ENCODE measurements at places on chromosomes 11 and 22.
A peak's percentile ranks its signal among the peaks of the same experiment; 100 is the strongest.

DNA sequence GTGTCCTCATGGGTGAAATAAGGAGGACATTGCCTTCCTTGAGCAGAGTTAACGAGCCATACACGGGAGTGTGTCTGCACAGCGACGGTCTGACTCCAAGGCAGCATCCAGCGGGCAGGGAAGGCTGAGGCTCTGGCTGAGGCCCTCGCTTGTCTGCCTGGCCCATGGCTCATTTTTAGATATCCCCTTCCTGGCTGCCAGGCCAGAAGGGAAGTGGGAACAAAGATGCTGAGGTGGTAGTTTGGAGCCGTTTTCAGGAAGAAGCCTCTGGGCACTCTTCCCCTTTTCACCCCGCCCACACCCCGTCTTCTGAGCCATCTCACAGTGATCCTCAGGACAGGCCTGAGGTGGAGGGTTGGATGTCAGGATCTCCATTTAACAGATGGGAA lies 3.0 kb upstream of the SLCO2B1 start:
- DNase-seq: no peak

- DNase-seq: no peak
Observed at GRCh38 chr11:128553662-128554362, 33.5 kb downstream of the ETS1 start.

DNA sequence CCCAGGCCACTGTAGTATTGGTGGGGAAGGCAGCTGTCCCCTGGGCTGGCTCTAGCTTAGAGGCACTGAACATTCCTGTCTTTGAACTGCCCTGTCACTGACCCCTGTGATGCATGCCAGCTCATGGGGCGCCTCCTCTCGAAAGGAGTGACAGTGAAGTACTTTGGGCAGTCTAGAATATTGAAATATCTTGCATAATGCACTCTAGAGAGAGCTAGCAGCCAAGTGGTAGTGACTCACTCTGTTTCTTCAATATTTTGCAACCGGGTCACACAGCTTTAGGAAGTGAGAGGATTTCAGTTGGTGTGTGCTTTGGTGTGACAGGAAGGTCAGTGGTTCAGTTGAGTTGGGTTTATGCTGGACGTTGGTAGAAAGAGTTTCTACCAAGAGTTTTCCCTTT lies 35.5 kb upstream of the ST14 start:
- DNase-seq: peak; percentile 91

DNA sequence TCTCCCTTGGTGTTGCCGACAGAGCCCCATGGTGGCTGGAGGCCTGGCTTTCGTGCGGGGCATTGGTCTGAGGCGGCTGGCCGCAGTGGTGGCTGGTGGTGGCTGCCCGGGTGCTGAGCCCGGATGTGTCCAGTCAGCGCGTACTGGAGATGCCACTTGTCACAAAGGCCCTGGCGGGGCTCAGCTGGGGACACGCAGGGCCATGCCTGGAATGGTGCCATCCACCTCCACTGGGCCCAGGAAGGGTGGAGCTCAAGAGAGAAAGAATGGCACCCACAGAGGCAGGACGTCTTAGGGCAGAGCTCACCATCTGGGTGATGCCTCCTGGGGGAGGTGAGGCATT lies 92.5 kb downstream of the CEP164 start:
- no peak for DNase-seq

GRCh38 chr22:45210991-45211390 lies 29.7 kb downstream of the KIAA0930 start:
- DNase-seq: no peak

GRCh38 chr11:115580416-115580815 lies 76.2 kb upstream of the CADM1 start:
- DNase-seq: no peak

GRCh38 chr11:5696210-5696609 lies 6.6 kb downstream of the TRIM22 start:
- no peak for DNase-seq

DNA sequence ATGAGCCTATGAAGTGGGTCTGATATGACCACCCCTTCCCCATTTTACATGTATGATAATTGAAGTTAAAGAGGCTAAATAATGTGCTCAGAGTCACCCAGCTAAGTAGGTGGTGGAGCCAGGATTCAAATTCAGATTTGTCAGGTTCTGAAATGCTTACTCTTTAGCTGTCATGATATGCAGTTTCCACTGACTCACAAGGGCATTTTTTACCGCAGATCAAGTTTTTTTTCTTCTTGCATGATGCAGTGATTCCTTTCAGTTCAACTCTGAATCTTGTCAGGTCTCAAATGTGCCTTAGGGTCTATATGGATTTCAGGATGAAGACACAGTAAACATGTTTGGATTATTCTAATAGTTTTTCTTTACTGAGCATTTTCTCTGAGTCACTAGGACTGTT lies 12.6 kb upstream of the TRIM44 start:
- peak; percentile 69 for DNase-seq

DNA sequence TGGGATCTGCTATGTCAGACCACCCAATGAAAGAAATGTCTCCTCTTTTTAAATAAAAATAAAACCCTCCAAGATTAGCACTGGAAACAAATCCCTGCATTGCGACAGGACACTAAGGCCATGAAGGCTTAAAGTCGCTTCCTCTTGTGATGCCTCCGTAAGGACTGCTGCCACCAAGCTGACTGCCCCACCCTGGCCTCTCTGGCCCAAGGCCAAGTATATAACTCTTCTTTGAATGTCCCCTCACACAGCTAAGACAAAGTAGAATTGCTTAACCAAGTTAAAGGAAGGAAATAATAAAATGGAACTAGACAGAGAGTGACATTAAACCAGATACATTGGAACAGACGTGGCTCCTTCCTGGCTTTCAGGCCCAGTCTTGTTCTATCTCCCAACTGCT lies 7.5 kb upstream of the NRGN start:
- no peak for DNase-seq

- DNase-seq: no peak
Observed at GRCh38 chr11:122271745-122272144, 155.7 kb upstream of the BLID start.

DNA sequence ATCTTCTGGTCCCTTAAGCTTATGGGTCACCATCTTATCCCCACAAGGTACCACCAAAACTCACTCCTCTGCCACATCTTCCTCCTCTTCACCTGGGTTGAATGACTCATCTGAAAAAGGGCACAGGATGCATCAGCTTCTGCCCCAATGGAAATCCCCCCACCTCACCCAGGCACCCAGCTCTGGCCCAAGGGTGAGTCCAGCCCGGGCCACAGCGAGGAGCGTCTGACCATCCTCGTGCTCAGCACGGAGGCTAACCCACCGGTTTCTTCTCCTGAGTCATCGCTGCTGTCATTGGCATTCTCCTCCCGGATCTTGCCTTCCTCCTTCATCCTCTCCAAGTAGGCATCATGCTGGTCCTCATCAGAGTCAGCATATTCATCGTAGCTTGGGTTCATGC lies 5.3 kb upstream of the TNKS1BP1 start:
- no peak for DNase-seq

DNA sequence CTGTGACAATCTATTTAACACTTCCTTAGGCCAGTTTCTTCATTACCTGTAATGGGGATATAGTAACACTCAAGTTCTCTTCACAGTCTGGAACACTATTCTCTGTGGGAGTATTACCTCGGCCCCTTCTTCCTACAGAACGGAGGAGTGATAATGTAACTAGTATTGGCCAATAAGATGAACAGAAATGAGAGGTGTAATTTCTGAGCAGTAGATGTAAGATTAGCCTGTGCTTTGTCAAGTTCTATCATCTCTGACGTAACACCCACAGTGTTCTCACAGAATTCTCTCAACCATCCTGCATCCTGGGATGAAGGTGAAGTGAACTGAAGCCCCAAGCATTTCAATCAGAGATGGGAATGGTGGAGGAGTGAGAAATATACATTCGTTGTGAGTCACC lies 65.2 kb upstream of the TOP3B start:
- DNase-seq: no peak

DNA sequence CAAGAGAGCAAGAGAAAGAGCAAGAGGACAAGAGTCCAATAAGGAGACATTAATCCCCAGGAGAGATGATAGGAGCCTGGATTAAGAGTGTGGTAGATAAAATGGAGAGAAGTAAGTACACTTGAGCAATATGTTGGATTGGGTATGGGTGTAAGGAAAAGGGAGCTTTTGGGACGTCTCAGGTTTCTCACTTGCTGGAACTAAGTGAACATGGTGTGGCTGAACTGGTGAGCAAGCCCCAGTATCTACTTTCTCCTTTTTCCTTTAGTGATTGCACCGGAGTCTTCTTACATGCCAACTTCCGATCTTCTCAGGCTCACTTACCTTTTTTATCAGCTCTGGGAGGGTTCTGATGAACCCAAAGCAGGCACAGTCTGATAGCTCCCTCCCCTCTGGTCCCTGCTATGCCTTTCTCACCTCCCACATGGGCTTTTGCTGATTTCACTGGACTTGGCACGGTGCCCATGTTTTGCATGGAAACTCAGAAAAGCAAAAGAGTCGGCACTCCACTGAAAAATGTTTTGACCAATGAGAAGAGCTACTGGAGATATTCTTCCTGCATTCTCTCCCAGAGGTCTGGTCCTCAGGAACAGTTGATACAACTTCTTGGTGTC lies 14.5 kb upstream of the APLNR start:
- DNase-seq: peak; percentile 24

- peak; percentile 31 for DNase-seq
Observed at GRCh38 chr11:41879214-41879613, 419.8 kb upstream of the LRRC4C start.

DNA sequence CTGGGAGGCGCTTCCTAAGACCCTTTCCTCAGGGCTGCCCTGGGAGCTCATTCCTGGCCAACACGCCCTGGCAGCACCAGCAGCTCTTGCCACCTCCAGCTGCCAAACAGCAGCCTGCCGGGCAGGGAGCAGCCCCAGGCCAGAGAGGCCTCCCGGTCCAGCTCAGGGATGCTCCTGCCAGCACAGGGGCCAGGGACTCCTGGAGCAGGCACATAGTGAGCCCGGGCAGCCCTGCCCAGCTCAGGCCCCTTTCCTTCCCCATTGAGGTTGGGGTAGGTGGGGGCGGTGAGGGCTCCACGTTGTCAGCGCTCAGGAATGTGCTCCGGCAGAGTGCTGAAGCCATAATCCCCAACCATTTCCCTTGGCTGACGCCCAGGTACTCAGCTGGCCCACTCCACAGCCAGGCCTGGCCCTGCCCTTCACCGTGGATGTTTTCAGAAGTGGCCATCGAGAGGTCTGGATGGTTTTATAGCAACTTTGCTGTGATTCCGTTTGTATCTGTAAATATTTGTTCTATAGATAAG lies 7.6 kb downstream of the SLC39A13 start:
- peak; percentile 91 for DNase-seq

DNA sequence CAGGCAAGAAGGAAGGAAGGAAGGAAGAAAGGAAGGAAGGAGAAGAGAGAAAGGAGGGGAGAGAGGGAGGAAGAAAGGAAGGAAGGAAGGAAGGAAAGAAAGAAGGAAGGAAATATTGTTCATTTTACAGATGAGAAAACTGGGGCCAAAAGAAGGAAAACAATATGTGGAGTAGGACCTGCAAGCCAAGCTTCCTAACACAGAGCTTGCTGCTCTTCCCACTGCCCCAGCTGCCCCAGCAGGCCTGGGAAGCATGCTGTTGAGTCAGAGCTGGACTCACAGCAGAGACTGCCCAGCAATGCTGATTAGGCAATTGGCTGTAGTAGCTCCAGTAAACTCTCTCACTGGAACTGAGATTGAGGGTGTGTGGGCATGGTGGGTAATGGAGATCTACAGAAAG lies 42.6 kb upstream of the SMCO4 start:
- DNase-seq: peak; percentile 72

DNA sequence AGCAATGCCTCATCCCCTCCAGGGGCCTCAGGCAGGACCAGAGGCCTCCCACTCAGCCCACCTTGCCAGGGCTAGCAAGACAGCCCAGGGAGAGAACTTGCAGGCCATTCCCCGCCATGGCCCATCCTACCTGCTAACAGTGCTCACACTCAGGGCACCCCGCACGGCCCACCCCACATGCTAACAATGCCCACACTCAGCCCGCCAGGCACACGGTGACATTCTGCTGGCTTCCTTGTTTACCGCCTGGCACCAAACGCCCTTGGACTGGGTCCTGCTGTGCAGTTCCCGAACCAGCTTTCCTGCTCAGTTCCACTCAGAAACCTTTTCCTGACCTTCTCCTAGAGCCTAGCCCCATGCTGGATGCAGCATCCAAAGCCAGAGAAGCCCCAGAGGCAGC lies 33.5 kb upstream of the FADD start:
- no peak for DNase-seq

- DNase-seq: no peak
Observed at GRCh38 chr22:45564349-45565030, 61.8 kb downstream of the FBLN1 start.

DNA sequence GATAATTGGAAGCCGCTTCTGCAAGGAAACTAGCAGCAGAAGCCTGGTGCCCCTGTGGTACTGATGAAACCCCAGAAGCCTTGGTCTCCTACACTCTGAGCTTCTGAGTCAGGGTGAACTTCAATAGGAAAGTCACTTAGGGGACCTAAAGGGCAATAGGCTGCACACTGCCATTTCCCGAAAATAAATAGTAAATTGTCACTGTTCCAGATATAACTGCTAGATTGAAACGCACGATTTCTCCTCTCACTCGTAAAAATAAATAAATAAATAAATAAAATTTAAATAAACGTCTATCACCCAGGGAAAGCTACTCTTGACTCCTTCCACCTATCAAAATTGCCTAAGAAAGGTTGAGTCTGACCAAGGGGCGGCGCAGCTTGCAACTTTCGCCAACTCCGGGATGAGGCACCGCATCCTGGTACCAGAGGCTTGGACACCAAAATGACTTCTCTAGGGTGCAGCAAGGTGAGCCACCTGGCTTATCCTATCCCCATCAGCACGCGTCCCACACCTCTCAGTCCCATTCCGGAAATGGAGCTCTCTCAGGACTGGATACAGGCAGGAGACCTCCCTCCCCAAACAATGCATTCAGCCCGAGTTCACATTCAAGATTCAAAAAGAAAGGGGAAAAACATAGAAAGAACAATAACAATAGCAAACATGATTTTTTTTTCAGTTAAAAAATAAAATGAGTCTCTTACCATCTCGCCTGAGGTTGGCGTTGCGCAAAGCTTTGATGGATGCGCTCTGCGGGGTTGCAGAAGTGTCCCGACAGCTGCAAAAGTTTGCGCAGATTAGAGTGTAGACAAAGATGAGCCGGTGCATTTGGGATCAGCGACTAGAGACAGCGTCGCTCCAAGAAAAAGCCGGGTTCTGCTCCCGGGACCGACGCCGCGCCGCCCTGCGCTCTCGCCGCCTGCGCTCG lies 583 bp downstream of the PDGFD start:
- peak; percentile 29 for DNase-seq

- no peak for DNase-seq
Observed at GRCh38 chr11:3810951-3811350, 2.6 kb downstream of the PGAP2 start.

- no peak for DNase-seq
Observed at GRCh38 chr22:20580611-20581502, 73.4 kb downstream of the MED15 start.
